GF-D8 (cell line): ENCODE measurements at places on chromosomes 6 and 20.

- no peak for DNase-seq
Measured at GRCh38 chr6:87074101-87074621, 20.7 kb downstream of the CGA start.

DNA sequence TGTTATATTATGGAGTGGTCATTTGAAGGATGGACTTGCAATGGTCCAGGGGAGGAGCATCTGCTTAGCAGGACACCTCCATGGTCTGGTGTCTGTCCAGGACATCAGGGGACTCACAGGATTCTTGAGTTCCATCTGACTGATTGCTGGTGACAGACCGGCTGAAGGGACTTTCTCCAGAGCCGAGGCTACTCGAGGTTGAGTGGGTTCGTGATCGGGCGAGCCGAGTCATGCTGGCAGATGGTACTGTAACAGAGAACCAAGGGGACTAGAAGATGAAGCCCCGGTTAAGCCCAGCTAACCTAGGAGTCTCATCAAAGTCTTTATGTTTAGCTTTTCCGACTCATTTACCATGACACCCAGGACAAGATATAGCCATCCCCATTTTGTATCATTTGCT lies 7.5 kb upstream of the SLA2 start:
- DNase-seq: no peak

- no peak for DNase-seq
Measured at GRCh38 chr6:43036712-43037111, 15.3 kb downstream of the RRP36 start.

GRCh38 chr6:169188051-169188470 lies 65.6 kb downstream of the THBS2 start:
- no peak for DNase-seq

DNA sequence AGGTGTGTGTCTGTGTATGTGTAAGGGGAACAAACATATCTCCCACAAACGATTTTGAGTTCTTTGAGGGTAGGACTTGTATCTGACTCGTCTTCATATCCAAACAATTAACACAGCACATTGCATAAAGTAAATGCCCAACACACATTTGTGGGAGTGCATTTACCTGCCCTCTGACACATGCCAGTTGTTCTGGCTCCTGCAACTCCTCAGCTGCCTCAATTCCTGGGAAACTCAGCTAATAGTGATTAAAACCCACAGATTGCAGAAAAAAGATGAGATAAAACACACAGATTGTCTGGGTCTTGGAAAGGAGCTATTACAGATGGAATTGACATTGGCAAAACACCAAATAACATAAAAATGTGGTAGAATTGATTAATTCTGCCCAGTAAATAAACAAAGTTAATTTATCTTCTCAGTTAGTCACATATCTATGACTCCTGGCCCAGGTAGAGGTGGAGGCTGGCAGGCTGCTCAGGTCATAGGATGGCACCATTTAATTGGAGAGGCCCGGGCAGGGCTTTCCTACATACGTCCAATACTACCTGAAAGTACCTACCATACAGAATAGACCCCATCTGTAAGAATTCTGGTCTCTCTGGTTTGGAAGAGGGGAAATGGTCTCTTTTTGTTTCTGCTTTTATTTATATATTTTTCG lies 71.5 kb upstream of the IFNGR1 start:
- no peak for DNase-seq

GRCh38 chr20:53304146-53304545 lies 289.5 kb downstream of the ZNF217 start:
- no peak for DNase-seq
